T-helper 2 cell (primary cell): ENCODE measurements at places on chromosomes 1 and 21.

DNA sequence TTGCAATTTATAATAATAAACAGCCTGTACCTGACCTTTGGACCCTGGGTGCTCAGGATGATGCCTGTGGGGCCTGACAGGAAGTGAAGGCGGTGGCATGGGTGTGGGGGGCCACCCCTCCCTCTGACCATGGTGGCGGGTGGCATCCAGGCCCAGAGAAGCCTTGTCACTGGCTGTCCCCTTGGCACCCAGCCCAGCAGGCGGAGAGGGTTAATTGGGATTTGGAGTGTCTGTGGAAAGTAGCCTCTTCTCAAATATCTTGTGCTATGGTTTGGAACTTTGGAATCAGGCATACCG is 20.5 kb downstream of the SOX13 start:
- DNase-seq = no peak

DNA sequence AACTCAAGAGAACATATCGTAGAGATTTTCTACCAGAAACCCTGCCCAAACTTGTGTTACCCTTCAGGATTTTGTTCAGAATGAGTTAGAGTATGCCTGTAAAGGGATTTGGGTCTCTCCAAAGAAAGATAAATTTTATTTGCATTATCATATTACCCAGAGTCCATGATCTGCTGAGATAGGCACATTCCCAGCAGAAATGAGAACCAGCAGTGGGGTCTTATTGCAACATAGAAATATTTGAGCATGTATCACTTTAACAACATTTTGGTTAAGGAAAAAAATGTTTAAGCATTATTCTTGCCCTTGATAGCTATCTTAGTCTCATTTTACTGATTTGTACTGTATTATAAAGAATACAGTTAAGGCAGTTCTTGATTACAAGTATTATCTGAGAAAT is 10.6 kb downstream of the VCAM1 start:
- no peak for DNase-seq

DNA sequence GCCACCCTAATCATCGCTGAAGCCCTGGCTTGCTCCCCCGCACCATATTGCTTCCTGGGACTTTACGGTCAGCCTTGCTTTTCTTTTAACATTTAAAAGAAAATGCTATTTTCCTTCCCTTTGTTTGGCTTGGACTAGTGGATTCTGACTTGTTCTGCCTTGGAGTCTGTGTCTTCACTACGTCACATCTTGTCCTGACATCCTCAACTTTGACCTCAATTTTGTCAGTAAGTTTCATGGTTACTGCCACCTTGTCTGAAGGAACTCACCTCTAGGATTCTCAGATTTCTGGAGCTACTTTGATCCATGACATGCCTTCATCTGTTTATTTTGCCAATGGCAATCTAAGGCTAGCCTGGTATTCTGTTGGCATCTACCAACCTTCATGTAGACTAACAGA is 4.3 kb downstream of the RNASEL start:
- no peak for DNase-seq

DNA sequence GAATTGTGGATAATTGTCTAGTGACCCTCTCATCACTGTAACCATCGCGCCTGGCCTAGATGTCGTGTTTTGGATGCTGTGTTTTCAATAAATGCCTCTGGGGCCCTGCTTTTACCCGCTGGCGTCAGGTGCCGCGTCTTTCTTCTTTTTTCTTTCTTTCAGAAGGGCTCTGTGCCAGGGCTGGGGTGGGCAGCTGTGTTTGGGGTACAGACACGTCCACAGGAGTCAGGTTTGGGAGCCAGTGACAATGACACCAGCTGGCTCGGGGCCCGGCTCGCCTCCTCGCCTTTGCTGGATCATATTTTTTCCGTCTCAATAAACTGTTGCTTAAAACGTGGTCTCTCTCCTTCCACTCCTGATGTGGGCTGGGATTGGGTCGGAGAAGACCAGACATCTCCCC is 16.1 kb downstream of the TMEM201 start:
- DNase-seq = no peak

DNA sequence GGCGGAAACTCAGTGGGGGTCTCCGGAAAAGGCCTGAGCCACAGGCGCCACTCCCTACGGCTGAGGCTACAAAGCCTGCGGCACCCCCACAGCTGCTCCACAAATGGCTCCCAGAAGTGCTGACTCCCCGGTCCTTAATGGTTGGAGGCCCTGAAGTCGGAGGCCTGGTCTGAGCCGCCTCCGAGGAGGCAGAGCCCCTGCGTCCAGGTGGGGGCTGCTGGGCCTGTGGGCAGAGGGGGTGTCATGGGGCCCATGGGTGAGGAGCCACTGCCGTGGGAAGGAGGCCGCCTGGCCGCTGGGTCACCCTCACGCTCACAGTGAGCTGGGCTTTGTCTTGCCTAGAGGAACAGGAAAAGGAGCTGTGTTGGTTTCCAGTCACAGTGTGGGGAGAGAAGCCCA is 12.4 kb upstream of the COL18A1 start:
- peak; percentile 4 for DNase-seq

GRCh38 chr1:13628218-13628617 is 44.6 kb downstream of the PDPN start:
- DNase-seq = no peak

GRCh38 chr1:27650539-27651175 is 15.7 kb upstream of the FGR start:
- no peak for DNase-seq

DNA sequence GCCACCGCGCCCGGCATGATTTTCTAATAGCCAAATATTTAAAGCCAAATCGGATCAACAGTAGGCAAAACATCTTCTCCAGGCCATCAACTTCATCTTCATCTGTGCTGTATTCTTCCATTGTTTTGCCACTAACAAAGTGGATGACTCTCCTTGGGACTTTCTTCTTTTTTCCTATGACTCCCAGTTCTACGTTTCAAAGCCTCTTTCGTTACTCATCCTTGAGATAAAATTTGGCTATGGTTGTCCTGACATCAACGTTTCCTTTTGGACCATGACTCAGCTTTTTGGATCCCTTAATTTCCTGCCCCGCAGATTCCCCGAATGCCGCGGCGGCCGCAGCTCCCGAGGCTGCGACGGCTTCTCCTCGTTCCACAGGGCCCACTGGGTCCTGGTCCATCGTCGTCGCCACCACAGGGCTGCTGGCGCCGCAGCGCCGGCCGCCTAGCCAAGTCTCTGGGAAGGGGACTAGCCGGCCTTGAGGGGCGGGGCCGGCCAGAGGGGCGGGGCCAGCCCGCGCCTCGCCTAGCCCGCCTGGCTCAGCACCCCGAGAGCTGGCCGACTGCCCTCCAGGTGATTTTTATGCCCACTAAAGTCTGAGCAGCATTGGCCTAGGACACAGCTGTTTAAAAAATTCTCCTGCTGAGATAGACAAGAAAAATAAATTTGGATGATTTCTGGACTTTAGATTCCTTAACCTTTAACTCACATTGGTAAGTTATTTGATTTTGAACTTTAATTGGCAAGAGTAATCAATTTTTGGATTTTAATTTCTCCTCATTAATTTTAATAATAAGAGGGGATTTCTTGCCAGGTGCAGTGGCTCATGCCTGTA is 93.9 kb downstream of the ADCY10 start:
- peak; percentile 20 for DNase-seq

- no peak for DNase-seq
Observed at GRCh38 chr1:180916771-180917170, 4.1 kb downstream of the KIAA1614 start.

- no peak for DNase-seq
Observed at GRCh38 chr1:54984131-54984842, 3.9 kb downstream of the TMEM61 start.

DNA sequence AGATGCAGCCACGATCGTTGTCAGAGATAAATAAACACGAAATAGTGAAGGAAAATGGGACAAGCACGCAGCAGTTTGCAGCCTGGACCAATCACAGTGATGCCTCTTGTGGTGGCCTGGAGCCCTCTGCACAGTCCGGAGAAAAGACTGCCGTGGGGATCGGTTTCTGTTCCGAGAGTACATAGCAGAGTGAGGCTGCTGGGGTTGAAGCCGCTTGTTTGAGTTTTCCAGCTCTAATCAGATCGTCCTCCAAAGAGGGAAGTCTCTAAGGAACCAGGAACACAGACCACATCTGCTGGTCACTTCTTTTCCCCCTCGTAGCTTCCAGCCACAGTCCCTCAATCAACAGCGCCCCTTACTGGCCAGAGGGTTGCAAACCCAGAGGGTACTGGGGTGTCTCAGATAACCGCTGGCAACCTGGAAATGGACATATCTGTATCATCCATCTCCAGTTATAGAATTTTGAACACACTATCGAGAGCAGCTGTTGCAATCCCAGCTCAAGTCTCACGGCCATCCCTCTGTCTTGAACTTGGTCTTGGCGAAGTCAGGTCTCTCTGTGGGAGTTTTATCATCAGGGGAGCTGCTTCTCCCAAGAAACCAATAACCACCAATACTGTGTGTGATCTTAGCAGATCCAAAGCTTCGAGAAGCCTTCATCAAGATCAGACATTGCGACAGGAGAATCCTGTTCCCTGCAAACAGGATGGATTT is 57.4 kb downstream of the OLIG1 start:
- DNase-seq = peak; percentile 52

GRCh38 chr1:28159680-28160079 is 16.8 kb downstream of the PTAFR start:
- no peak for DNase-seq

- no peak for DNase-seq
Observed at GRCh38 chr1:160398823-160399222, 1.5 kb upstream of the VANGL2 start.

DNA sequence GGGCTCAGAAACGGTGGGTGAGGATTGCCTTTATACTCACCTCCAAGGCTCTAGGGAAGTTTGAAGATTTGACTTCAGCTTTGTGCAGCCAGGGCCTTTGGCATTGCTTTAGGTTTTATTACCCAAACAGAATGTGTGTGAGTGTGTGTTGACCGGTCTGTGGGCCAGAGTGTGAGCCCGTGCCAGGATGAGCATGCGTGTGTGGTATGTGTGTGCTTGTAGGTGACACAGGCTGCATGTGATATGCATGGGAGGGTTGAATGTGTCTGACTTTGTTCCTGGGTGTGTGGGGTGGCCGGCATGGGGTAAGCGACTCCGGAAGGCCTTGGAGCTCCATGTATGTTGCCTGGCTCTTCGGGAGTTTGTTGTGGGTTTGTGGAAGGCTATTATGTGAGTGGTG is 160.5 kb downstream of the FOXD2 start:
- no peak for DNase-seq

- no peak for DNase-seq
Observed at GRCh38 chr1:47594627-47595026, 156.8 kb downstream of the FOXD2 start.

GRCh38 chr1:193685986-193686385 is 499.6 kb upstream of the B3GALT2 start:
- DNase-seq = no peak

- DNase-seq = no peak
Observed at GRCh38 chr1:19533626-19534025, 48.3 kb upstream of the CAPZB start.

DNA sequence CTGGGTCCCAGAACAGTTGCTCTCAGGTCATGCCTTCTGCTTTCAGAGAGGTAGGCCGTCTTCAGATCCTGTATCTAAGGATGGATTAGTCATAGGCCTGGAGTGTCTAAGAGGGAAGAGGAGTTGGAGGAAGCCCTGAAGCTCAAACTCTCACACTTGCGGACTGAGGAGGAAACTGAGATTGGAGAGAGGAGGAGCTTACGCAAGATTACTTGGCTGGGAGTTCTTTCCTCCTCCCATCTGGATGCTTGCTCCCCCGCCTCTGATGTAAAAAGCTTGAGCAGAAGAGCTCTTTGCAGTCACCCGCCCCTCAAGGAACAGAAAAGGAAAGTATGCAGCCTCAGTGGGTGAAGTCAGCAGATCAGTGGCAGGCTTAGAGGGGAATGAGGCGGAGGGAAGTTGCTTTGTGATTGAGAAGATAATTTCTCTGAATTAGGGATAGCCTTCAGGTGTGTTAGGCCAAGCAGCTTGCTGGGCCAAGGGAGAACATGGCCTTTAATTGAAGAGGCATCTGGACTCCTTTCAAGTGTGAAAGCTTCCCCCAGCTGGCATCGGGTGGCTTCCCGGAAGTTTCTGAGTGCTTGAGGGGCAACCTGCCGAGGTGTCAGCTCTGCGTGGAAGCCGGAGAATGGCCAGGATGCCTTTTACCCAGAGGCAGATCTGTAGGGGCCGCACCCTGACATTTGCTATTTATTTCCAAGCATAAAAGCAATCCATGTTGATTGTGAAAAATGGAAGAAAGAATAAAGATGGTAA is 6.6 kb downstream of the ADORA1 start:
- DNase-seq = no peak

GRCh38 chr1:8096105-8097011 is 70.2 kb upstream of the ERRFI1 start:
- DNase-seq = no peak

GRCh38 chr1:227893949-227894721 is 53.6 kb downstream of the WNT9A start:
- no peak for DNase-seq

DNA sequence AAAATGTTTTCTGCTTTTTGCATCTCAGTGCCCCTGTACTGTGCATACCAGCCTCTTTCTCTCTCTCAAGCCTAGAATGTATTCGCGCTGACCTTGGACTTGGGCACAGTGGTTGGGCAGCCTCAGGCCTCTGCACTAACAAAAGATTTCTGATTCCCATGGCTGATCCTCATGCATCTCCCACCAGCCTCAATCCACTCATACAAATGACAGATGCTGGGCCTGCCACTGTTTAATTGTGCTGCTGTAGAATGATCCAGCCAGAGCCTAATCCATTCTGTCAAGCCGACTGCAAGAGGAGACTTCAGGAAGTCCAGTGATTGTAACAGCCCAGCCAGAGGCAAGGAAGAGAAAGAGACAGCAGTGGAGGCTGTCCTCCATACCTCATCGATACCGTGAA is 180.8 kb downstream of the ASTN1 start:
- DNase-seq = no peak

- no peak for DNase-seq
Observed at GRCh38 chr1:221794079-221794670, 52.3 kb upstream of the DUSP10 start.

DNA sequence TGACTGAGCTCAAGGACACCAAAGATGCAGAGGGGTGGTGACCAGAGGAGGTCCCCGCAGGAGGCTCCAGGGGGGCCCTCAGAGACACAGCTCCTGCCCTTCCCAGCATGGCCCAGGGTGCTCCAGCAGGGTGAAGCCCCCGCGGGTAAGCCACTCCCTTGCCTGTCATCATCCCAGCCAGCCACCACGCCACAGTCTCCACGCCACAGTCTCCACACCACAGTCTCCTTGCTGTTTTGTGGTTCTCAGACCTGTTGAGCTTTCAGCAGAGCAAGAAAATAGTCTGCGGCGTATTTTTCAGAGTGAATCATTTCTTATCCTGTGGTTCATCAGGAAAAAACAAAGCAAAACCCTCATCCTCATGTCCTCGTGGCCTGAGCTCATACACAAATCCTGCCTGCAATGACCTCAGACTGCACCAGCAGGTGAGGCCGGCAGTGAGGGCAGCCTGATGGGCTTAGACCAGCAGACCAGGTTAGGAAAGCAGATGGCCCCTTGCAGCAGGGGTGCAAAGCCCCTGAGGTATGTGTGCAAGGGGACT is 25.7 kb upstream of the ABCG1 start:
- DNase-seq = no peak

DNA sequence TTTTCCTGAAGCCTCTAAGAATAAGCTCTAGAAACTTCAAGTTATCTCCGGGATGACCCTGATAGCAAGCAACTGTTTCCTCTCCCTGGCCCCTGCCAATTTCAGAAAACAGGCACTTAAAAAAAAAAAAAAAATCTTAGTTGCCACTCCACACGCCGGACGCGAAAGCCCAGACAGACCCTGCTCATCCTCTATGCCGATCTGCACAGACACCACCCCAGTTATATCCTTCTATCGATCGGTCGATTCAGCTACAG is 1.7 kb downstream of the ANP32E start:
- DNase-seq = no peak

- peak; percentile 28 for DNase-seq
Observed at GRCh38 chr1:15249081-15249480, 2.1 kb downstream of the FHAD1 start.
